ENCODE measurements at places on chromosomes 5 and 9. TPM values are rescaled to one million over a fixed set of nuclear protein-coding genes. Genes with fewer than 3 reads are reported as not detected.

SPATA31A6 gene
- not detected for polyA plus RNA-seq

C9 gene
- not detected for polyA plus RNA-seq

MLANA gene
- polyA plus RNA-seq = not detected

PCDHA4 gene
- polyA plus RNA-seq = 43.6 TPM

CDC25C gene
- polyA plus RNA-seq = 0.71 TPM

ZFP37 gene
- 35.4 TPM for polyA plus RNA-seq

RETREG1 gene
- 20.4 TPM for polyA plus RNA-seq

BTNL8 gene
- not detected for polyA plus RNA-seq

PCDHB11 gene
- polyA plus RNA-seq = 3.7 TPM

CWC27 gene
- polyA plus RNA-seq = 21.6 TPM

IFNA2 gene
- polyA plus RNA-seq = not detected

SCGB3A2 gene
- not detected for polyA plus RNA-seq

SLCO6A1 gene
- polyA plus RNA-seq = not detected

SLC6A7 gene
- 4.6 TPM for polyA plus RNA-seq

GARIN3 gene
- not detected for polyA plus RNA-seq

PCA3 gene
- polyA plus RNA-seq = not detected

SLIT3 gene
- polyA plus RNA-seq = 0.06 TPM

CCDC152 gene
- polyA plus RNA-seq = 1.5 TPM

CCDC192 gene
- not detected for polyA plus RNA-seq

DPYSL3 gene
- polyA plus RNA-seq = 736 TPM

ARID3C gene
- polyA plus RNA-seq = 2.8 TPM

DOK3 gene
- polyA plus RNA-seq = 5.1 TPM

TMEM232 gene
- polyA plus RNA-seq = 7.4 TPM

EFNA5 gene
- 4.6 TPM for polyA plus RNA-seq

PCSK1 gene
- 21.7 TPM for polyA plus RNA-seq

PCDHA5 gene
- 1.4 TPM for polyA plus RNA-seq

TCF7 gene
- polyA plus RNA-seq = 0.36 TPM

CDH9 gene
- 1.7 TPM for polyA plus RNA-seq

MCCC2 gene
- polyA plus RNA-seq = 8.3 TPM

RFESD gene
- not detected for polyA plus RNA-seq

CCDC180 gene
- polyA plus RNA-seq = 5.7 TPM

PCDH1 gene
- polyA plus RNA-seq = 21.3 TPM

TNC gene
- polyA plus RNA-seq = 2.1 TPM

KCTD16 gene
- 7.2 TPM for polyA plus RNA-seq

SHLD3 gene
- polyA plus RNA-seq = 26.8 TPM

LCN1 gene
- not detected for polyA plus RNA-seq

DND1 gene
- 4.4 TPM for polyA plus RNA-seq

INSL6 gene
- polyA plus RNA-seq = not detected

PPP1R26 gene
- 20.1 TPM for polyA plus RNA-seq

FABP6 gene
- polyA plus RNA-seq = not detected

PCDHGB4 gene
- 13.0 TPM for polyA plus RNA-seq

ERCC8 gene
- 48.0 TPM for polyA plus RNA-seq

TEX48 gene
- polyA plus RNA-seq = not detected

SNCAIP gene
- 25.6 TPM for polyA plus RNA-seq

C5orf22 gene
- 18.9 TPM for polyA plus RNA-seq

IL9 gene
- not detected for polyA plus RNA-seq

LRRC19 gene
- polyA plus RNA-seq = not detected

NR4A3 gene
- polyA plus RNA-seq = 3.3 TPM

GPR150 gene
- not detected for polyA plus RNA-seq

CNTNAP3B gene
- polyA plus RNA-seq = 9.7 TPM

RARS1 gene
- 140 TPM for polyA plus RNA-seq

CDKN2B-AS1 gene
- polyA plus RNA-seq = not detected

N4BP3 gene
- 5.8 TPM for polyA plus RNA-seq

LVRN gene
- 3.5 TPM for polyA plus RNA-seq

ADRB2 gene
- polyA plus RNA-seq = not detected

ACTBL2 gene
- polyA plus RNA-seq = not detected

AK8 gene
- 1.2 TPM for polyA plus RNA-seq

PLPP6 gene
- 26.3 TPM for polyA plus RNA-seq

GLRA1 gene
- polyA plus RNA-seq = not detected

CDX1 gene
- polyA plus RNA-seq = not detected

Measured in neural cell (in vitro differentiated cells).